ENCODE measurements at places on chromosomes 3 and 15.

DNA sequence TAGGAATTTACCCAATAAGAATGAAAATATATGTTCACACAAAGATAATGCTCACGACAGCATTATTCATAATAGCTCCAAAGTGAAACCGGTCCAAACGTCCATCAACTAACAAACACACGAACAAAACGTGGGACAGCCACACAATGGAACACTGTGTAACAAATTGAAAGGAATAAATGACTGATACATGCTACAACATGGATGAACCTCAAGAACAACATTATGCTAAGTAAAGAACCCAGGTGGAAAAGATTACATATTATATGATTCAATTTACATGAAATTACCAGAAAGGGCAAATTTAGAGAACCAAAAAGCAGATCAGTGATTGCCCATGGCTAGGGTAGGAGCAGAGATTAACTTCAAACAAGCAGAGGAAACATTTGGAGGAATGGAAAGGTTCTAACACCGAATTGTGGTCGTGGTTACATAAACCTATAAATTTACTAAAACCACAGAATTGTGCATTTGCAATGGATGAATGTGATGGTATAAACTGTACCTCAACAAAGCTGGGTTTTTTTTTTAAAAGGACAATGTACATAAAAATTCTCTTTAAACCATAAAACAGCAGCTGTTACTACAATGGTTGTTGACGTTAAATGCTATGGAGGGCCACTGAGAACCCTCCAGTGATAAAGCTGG, 76.3 kb downstream of the XXYLT1 start:
- DNase-seq = no peak

DNA sequence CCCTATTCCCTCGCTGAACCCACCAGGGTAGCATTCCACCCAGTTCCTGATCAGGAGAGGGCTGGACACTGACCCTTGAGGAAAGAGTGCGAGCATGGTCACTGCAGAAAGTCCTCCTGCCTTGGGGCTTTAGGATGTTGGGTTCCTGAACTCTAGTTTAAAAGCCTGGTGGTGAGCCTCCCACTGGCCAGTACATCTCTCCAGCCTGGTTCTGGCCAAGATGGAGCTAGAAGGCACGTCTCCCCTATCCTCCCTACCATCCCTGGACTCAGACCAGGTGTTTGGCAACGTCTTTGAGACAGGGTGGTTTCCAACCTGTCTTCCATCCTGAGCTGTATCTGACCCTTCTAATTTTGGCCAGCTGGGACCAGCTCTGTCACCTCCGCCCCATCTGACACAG, 31.4 kb downstream of the NBEAL2 start:
- DNase-seq = no peak

GRCh38 chr15:93452537-93453211, 363.7 kb upstream of the RGMA start:
- no peak for DNase-seq

DNA sequence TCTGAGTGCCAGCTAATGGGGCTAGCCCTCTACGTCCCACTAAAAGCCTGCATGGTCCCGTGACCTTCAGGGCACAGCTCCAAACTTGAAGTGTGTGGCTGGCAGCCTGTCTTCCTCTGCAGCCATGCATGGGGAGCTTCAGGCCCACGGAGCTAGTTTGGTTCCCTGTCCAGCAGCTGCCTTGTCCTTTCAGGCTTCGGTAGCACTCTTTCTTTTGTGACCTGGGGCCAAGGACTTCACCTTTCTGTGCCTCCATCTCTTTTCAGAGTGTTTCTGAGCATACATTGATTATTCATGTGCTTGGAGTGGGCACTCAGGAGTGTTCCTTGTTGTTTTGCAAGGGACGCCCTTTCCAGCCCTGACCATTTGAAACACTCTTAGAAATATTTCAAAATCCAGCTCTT, 155.2 kb downstream of the DNAJB8 start:
- no peak for DNase-seq

- DNase-seq = no peak
Measured at GRCh38 chr3:13227315-13228165, 154.3 kb upstream of the IQSEC1 start.

DNA sequence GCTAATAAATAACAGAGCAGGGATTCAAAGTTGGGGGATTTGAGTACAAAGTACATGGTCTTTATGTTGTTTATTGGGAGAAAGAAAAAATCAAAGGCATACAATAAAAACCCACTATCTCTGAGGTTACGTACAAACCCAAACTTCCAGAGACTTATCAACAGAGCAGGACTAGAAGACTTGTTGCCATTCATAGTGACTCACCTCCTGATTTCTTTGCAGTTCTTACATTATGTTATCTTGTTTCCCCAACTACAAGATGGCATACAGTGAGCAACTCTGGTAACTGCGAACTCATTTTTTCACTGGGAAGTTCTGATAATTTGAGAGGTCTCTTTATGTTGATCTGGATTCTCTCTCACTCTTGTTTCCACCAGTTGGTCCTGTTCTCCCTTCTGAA, 80.6 kb upstream of the ETV5 start:
- DNase-seq = no peak
